Kidney tubule cell (primary cell): ENCODE measurements at places on chromosomes 4 and X.
A peak's percentile ranks its signal among the peaks of the same experiment; 100 is the strongest.

GRCh38 chr4:2136726-2137125, 77.6 kb downstream of the NAT8L start:
- DNase-seq = peak; percentile 20

GRCh38 chrX:45258731-45259402, 58.2 kb upstream of the DIPK2B start:
- DNase-seq = no peak

DNA sequence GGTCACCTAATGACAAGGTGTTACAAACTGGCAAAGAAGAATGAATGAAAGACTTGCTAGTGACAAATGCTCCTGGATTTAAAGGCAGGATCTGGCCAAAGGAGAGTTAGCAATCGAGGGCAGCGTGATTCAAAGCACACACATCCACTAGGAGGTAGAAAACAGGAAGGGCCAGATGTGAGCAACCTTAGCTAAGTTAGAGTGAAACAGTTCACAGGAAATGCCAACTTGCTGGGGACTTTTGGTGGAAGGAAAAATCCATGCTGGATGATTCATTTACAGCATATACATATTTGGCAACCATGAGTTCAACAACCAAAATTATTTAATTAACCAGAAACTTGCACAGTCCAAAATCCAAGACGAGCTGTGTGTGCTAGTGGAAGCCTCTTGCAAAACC, 276.9 kb downstream of the PTTG2 start:
- DNase-seq = peak; percentile 83

- no peak for DNase-seq
Measured at GRCh38 chr4:112172180-112172579, 26.9 kb downstream of the FAM241A start.

GRCh38 chr4:1038948-1039492, 27.6 kb downstream of the FGFRL1 start:
- no peak for DNase-seq

DNA sequence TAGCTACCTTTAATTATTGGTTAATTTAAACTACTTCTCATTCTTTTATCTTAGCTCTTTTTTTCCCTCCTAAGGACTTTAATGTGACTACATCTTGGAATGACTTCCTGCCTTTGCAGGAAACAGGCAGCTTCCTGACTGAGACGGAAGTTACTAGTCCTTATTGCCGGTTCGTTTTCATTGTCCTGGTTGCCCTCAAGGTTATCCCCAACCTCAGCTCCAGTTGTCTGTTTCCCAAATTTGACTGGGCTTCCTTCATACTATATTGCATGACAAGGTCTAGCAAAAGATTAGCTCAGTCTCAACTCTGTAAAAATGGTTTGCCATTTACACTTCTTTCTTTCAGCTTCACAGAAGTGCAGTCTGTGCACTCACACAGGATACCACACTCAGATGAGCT, 109.9 kb upstream of the DDX53 start:
- DNase-seq = no peak

- no peak for DNase-seq
Measured at GRCh38 chr4:183470821-183471220, 26.4 kb downstream of the CDKN2AIP start.

GRCh38 chrX:119007189-119007770, 32.9 kb downstream of the LONRF3 start:
- no peak for DNase-seq

DNA sequence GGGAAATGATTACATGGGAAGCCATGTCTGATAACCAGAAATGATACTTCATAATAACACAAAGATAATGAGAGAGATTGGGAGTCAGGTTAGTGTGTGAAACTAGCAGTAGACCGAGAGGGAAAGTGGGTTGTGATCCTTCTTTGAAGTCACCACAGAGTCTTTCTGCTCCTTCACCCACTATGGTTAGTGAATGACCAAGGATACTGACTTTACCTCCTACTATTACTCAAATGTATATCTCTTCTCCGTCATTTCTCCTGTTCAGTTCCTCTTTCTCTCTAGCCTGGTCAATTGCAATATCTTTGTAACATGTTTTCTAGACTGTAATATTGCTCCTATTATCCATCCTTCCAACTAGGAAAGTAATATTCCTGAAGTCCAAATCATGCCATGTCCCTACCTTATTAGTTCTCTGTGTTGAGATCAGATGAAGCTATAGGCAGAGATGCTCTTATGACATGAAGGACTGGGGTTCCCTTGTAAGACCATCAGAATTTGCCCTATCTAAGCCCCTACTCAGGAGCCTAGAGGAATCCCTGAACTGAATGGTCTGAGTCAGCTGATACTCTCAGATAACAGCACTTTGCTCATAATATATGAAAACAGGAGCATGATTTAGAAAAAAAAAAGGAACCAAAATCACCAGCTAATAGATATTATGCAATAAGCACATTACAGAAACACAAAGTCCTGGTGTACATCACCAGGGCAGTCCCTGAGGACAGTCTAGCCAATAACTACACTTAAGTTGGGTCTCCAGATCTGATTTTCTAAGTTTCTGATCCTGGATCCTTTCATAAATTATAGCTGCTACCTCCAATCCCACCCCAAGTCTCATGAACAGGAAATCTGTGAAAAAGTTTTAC, 81.2 kb downstream of the SHROOM3 start:
- no peak for DNase-seq

DNA sequence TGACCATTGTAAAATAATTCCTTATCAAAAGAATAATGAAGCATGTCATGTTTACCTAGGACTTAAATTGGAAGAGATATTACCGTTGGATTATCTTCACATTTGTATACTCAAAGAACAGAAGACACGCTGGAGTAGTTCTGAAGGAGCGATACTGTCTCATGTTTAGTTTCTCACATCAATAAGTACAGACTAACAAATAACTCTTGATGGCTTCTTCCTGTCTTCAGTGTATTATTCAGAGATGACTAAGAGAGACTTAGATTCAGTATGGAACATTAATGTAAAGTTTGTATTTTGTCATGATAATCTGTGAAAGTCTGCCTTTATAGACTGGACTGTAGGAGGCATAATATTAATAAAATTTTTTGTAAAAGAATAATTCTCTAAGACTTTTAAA, 72.7 kb downstream of the SPRY1 start:
- DNase-seq = no peak

GRCh38 chrX:118726887-118727685, at the start of gene IL13RA1:
Gene IL13RA1 (plus strand): TSS chrX:118727606. CDS start chrX:118727639, 33 bp downstream.
- peak; percentile 88 for DNase-seq

DNA sequence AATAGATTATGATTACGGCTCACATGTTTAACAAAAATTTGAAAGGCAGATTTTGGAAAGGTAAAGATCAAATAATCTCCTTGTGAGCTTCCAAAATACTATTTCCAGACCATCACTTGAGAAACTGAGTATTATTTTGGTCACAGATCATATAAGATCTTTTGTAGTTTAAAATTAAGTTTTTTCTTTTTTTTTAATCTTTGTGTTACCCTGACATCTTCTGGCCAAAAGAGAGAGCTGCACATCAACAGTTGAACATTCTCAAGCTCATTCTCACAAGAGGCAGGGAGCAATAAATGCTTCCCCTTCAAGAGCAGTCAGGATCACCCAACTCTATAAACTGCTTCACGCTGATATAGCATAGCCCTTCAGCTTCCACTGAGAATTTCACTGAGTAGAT, 15.9 kb downstream of the TMEM192 start:
- peak; percentile 27 for DNase-seq

DNA sequence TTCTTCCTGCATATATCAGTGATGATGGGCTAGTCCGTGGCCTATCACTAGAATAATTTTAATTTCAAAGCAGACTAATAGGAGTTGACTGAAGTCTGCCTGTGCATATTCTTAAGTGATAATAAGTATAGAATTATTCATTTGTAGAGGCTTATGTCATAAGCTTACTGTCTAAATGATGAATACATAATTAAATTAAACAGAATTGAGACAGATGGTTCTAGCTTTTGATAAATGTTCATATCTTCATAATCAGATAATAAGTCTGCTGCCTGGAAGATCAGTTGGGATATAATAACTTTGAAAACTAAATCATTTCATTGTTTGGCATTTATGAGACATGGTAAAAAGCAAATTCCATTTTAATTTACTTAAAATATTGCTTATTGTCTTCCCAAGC, 1175.6 kb downstream of the TECRL start:
- DNase-seq = no peak

DNA sequence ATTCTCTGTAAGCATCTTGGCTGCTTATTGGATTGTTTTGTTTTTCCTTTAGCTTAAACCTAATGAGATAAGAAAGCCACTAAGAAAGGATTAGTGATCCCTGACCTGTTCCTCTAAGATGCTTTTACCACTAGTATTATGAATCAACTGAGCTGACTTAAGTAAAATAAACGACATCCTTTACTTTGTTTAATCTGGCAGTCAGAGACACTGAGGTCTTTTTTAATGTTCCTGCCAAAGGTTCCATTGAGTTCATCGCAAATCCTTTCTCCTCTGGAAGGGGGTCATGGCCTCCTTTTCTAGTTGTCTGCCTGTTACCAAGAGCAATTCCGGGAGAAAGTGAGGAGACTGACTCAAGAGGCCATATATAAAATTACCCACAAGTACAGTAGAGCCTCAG, 1038.3 kb upstream of the SLIT2 start:
- DNase-seq = no peak

DNA sequence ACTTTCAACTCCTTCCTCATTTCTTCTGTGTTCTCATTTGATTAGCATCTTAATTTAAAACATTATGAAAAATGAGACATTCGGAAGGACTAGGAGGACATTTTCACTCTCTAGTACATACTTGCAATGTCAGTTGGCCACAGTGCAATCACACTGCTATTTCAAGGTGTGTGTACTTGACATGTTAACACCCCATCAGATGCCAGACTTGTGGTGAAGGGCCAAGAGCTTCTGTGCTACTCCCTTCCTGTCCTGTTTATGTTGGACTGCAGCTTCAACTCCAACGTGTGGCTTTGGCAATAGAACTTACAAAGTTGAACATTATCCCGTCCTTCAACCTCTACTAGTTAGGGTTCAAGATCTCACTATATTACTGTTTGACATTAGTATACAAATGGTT, 221.0 kb downstream of the PALLD start:
- DNase-seq = no peak

DNA sequence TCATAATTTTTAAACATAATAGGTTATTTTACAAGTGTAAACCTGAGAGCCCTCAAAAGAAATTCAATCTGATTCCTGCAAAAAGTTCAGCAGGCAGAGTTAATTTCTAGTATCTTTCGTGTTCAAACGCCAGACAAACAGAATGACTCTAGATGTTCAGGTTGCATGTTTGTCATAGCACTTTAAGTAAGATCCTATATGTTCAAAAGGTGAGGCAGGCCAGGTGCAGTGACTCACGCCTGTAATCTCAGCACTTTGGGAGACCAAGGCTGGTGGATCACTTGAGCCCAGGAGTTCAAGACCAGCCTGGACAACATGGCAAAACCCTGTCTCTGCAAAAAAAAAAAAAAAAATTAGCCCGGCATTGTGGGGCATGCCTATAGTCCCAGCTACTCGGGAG, 1.1 kb upstream of the RASSF6 start:
- no peak for DNase-seq

DNA sequence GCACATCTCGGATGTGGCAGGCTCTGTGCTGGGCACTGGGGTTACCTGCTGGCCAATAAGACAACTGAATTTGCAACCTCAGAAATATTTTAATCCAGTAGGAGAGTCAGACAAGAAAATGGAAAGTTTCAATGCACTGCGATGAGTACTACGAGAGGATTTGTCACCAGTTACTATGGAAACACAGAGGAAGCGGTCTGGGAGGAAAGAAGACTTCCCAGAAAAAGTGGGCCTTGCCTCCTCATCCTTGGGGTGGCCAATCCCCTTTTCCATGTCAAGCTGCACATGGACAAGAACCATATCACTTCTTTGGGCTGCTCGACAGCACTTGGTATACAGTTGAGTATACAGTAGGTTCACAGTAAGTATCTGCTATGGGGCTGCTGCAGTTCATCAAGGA, 67.6 kb downstream of the FAM184B start:
- no peak for DNase-seq

DNA sequence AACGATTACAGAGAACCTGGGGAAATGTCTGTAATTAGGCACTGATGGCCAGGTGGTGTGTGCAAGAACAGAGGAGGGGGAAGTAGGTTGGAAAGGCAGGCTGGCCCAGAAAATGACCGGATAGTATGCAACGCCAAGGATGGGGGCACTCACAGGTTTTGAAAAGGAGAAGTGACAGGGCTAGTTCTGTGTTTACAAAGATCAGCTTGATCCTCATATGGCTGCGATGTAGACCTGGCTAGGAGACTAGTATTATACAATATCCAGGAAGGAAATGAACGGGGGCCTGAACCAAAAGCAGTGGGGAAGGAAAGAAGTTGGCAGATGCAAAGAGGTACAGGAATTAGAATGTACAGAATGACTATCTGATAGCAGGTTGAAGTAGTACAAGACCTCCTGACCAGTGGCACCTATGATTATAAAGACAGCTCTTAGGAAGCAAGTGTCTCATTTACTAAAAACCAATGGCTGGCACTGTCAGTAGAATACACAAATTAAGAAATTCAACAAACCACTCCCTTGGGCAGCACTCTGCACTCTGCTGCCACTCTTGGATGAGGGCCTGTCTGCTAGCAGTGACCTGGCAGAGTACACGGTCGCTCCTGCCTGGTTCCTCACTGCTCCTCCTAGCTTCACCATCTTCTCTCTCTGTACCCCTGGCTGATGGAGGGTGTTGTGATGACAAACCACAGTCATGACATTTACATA, 14.1 kb downstream of the MFAP3L start:
- no peak for DNase-seq

- DNase-seq = peak; percentile 3
Measured at GRCh38 chr4:27218013-27218412, 357.4 kb downstream of the STIM2 start.

DNA sequence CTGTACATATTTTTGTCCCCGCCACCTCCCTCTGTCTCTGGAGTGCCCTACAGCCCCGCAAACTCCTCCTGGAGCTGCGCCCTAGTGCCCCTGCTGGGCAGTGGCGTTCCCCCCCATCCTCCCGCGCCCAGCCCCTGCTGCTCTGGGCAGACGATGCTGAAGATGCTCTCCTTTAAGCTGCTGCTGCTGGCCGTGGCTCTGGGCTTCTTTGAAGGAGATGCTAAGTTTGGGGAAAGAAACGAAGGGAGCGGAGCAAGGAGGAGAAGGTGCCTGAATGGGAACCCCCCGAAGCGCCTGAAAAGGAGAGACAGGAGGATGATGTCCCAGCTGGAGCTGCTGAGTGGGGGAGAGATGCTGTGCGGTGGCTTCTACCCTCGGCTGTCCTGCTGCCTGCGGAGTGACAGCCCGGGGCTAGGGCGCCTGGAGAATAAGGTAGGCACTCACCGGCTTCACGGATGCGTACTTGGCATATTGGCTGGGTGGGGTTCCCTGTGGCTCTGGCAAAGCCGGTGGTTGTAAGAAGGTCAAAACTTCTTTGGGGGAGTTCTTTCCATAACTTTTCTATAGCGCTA, 653 bp downstream of the HHIP start:
- DNase-seq = peak; percentile 9

GRCh38 chrX:46837558-46838485, 979 bp downstream of the RP2 start:
- DNase-seq = peak; percentile 54

- DNase-seq = peak; percentile 88
Measured at GRCh38 chr4:68267433-68267944, 22.0 kb upstream of the TMPRSS11B start.
